ENCODE measurements at places on chromosomes 4 and X.

DNA sequence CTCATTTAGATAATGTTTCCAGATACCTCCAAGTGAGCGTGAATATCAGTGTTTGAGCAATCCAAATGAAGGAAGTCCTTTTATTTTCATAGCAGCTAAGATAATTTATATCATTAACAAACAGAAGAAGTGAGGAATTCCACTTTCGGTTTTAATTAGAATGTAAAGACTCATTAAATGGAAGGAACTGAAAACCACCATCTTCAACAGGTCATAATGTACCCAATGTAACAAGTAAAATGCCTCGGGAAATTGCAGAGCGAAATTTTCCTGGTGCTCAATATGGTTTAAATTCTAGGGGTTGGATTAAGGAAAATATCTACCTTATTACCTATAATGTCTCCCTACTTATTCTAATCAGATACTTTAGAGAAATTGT lies 33.9 kb upstream of the SLC9A7 start:
- no peak for DNase-seq

DNA sequence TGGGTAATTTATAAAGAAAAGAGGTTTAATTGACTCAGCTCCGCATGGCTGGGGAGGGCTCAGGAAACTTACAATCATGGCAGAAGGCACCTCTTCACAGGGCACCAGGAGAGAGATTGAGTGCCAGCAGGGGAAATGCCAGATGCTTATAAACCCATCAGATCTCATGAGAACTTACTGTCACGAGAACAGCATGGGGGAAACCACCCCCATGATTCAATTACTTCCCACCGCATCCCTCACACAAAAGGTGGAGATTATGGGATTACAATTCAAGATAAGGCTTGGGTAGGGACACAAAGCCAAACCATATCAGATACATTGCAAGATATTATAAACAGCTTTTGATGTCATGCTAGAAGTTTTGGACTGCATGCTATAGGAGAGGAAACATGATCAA lies 204.3 kb downstream of the VEGFC start:
- DNase-seq = no peak

DNA sequence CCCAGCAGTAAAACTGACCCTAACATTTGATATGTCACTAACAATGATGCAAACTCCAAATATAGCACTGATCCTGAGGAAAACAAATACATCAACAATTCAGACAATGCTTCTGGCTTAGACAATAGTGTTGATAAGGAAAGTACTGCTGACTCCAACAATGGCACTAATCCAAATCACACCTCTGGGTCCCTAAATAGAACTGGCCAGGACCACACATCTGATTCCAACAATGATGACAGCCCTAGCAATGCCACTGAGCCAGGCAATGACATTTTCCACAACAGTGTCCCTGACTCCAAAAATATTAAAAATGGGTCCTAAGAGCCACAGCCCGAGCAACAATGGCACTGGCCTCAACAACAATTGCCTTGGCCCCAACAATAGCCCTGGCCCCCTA lies 243.1 kb upstream of the APOOL start:
- no peak for DNase-seq

- DNase-seq = peak; percentile 10
Measured at GRCh38 chr4:185202984-185203485, 765 bp downstream of the CFAP97 start.

- DNase-seq = no peak
Measured at GRCh38 chr4:154985673-154986072, 204.6 kb downstream of the RBM46 start.

DNA sequence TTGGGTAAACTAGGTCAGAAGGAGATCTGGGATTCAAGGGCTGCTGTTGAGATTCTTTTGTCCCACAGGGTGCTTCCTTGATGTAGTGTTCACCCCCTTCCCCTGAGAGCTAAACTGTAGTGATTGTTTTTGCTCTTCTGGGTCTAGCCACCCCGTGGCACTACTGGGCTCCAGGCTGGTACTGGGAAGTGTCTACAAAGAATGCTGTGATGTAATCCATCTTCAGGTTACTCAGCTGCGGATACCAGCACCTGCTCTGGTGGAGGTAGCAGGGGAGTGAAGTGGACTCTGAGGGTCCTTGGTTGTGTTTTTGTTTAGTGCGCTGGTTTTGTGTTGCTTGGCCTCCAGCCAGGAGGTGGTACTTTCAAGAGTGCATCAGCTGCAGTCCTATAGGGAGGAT lies 365.5 kb downstream of the ZNF674 start:
- DNase-seq = no peak

GRCh38 chr4:133150486-133151340 lies 1.6 kb downstream of the PCDH10 start:
- DNase-seq = no peak

DNA sequence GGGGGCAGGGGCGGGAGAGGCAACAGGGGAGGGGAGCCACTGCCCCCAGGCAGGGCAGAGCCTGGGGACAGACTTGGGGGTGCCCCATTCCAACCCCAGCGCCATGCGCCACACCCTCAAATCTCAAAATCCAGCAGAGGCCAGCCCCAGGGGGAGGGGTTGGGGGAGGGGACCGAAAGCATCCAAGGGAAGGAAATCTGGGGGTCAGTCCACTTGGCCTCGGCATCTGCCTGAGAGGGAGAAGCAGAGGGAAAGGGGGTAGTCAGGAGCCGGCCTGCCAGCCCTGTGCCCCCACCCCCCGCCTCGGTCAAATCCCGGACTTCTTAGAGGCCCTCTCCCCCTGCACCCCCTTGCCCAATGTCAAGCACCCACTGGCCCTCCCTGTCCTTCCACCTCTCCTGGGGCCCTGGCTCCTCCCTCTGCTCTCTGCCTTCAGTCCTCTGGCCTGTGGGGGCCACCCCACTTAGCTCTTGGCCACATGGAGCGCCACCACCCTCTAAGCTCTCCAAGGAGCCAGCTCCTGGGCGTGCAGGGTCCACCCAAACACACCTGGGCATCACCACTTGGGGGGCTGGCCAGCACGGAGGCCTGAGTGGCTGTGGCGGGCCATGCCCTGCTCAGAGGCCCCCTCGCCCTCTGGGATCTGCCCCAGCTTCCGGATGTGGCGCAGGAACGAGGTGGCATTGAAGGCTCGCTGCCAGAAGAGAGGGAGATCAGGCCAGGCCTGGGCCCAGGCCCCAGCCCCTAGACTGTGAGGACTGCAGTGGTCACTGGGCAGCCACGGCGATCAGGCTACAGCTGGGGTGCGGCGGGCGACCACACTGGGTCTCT lies 3.5 kb downstream of the PNCK start:
- no peak for DNase-seq

DNA sequence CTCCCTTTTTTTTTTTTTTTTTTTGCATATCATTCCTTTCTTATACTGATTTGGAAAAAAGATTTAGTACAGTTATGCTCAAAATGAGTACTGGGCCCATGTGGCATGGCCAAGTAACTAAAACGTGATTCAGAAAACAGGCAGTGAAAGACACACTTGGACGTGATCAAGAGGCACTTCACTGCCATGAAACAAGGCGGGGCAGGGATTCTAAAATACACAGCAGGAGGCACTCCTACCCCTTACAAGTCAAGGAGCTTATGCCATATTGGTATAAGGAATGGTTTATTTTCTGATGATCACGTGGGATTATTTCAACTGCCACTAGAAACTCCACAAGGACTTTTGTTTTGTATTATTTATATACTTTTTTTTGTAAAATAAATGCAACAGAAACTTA lies 72.0 kb downstream of the CHST7 start:
- no peak for DNase-seq

DNA sequence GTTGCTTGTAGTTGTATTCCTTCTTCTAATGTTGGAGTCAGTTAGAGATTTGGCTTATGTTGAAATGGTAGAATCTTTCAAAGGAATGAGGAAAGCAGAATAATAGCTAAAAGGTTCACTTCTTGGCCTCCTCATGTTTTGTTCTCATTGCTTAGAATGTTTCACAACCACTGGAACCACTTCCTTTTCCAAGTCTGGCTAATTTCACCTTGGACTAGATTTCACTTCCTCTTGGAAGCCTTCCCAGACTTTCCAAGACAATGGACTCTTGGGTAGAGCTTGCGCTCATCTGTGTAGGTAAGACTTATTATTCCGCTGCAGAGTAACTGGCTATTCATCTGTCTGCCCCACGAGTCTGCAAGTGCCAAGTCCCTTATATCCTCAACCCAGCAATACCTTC lies 8.3 kb downstream of the SPATA18 start:
- no peak for DNase-seq

DNA sequence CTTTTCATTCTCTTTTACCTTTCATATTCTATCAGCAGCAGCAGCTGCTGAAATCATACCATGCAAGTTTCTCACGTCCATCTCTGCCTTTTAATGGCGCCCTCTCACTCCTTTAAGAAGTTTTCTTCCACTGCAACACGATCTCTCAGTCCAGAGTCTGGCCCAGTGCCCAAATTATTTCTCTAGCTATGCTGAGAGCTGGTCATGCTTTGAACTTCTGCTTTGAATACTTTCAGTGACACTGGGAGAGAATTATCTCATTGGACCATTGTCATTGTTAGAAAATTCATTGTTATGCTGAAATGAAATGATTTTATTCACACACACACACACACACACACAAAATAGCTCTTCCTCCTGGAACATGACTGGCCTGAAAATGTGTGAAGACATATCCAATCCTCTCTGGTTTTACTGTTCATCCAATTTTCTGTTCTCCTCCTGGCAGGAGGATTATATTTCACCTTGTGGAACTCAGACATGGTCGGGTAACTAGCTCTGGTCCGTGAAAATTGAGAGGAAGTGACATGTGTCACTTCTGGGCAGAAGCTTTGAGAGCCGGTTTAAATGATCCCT lies 1.3 kb upstream of the PDHA1 start:
- DNase-seq = no peak

DNA sequence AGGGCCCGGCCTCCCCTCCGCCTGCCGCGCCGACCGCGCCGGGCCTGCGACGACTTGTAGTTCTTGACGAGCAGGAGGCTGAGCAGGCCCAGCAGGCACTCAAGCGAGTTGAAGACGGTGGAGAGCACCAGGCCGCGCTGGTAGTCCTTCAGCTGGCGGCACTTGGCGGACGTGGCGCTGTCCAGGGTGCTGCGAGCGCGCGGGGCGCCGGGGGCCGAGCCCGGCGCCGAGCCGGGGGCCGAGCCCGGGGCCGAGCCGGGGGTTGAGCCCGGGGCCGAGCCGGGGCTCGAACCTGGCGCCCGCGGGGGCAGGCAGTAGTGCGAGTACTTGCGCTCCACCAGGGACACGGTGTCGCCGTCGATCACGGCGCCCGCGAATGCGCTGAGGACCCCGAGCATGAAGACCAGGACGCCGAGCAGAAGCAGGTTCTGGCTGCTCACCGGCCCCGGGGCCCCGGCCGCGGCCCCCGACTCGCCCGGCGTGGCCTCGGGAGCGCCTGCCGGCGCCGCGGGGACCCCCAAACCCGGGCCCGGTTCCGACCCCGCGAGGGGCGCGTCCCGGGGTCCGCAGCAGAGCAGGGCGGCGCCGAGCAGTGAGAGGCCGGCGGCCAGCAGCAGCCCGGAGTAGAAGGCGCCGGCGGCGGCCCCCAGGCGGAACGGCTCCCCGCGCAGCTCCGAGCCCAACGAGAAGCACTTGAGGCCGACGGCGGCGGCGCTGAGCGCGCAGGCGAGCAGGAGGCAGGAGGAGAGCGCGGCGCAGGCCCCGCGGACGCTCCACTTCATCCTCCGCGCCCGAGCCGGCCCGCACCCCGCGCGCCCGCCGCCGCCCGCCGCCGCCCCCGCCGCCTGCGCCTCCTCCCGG lies 584 bp downstream of the TMEM271 start:
- DNase-seq = no peak
